DMS53 (cell line): ENCODE measurements at places on chromosomes 13 and 19.

- peak; percentile 55 for DNase-seq
These were observed 70.3 kb downstream of the DHRS12 start for GRCh38 chr13:51733374-51734298.

DNA sequence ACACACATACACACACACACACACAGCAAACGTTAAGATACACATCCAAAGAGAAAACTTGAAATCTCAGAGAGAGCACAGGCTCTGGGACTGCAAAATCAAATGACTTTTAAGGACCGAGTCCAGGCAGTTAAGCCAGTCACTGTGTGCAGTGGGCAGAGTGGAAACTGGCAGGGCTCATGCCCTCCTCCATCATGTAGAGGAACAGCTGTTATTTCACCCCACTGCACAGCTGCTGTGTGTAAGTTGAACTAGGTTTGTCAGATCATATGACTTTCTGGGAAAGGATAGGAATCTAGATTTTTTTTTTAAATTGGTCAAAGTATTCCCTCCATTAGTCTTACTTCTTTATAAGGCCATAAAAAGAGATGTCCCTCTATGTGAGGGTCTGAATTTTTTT, 1002.1 kb downstream of the UQCRFS1 start:
- DNase-seq: no peak

GRCh38 chr13:106407338-106407737, 128.1 kb downstream of the EFNB2 start:
- DNase-seq: peak; percentile 3

GRCh38 chr13:51840917-51841316, 4.1 kb downstream of the TMEM272 start:
- DNase-seq: no peak

GRCh38 chr13:104757712-104758111, 1691.5 kb upstream of the SLC10A2 start:
- no peak for DNase-seq

- DNase-seq: peak; percentile 44
These were observed 3.5 kb downstream of the JSRP1 start for GRCh38 chr19:2252797-2253105.

GRCh38 chr13:43470610-43471009, 316.2 kb downstream of the ENOX1 start:
- DNase-seq: no peak
